ENCODE measurements at places on chromosomes 2 and 18.

- DNase-seq: no peak
Measured at GRCh38 chr2:166385313-166385712, 9.6 kb upstream of the SCN9A start.

- DNase-seq: no peak
Measured at GRCh38 chr2:107543793-107544192, 282.9 kb upstream of the RGPD4 start.

GRCh38 chr2:60370814-60371213 is 182.6 kb downstream of the BCL11A start:
- DNase-seq: no peak

DNA sequence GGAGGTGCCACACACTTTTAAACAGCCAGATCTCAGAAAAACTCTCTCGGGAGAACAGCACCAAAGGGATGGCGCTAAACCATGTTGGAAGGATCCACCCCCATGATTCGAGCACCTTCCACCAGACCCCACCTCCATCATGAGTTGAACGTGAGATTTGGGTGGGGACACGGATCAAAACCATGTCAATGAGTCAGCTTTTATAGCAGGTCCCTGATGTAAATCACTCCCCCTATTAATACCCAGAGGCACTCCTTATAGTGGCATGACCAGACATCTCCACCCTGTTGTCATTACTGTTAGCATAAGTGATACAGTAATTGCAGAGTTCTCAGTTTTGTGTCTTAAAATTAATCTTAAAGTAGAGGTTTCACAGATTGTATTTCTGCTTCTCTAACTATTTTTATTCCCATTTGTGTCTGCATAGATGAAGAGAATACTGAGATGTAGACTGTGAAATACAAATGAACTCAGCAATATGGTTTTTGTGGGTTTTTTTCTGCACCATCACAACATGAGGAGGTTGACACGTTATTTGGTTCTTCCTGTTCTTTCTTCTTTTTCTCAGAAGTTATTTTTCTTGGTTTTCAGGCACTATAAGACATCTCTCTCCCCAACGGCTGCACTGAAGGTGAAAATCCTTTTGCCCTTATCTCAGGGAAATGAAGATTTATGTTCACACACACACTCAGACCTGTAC is 218.2 kb downstream of the ARL4C start:
- no peak for DNase-seq

- DNase-seq: no peak
Measured at GRCh38 chr2:224165901-224166319, 126.8 kb upstream of the SERPINE2 start.

- DNase-seq: no peak
Measured at GRCh38 chr18:26619350-26619749, 71.0 kb upstream of the KCTD1 start.

Measured in urothelium cell line (cell line).